ENCODE measurements at places on chromosomes 13 and 19. TPM values are rescaled to one million over a fixed set of nuclear protein-coding genes. Genes with fewer than 3 reads are reported as not detected.

FUT3 gene
- not detected for total RNA-seq

CDX2 gene
- not detected for total RNA-seq

MEIOSIN gene
- not detected for total RNA-seq

VAV1 gene
- total RNA-seq: not detected

SELENOV gene
- total RNA-seq: not detected

ZNF135 gene
- total RNA-seq: 0.46 TPM

NFIX gene
- total RNA-seq: 23.3 TPM

C2CD4C gene
- 0.20 TPM for total RNA-seq

ITGBL1 gene
- total RNA-seq: 43.0 TPM

B3GNT8 gene
- total RNA-seq: 2.1 TPM

SIGLEC10 gene
- not detected for total RNA-seq

SLC8A2 gene
- not detected for total RNA-seq

ACP7 gene
- 0.20 TPM for total RNA-seq

C19orf81 gene
- 0.63 TPM for total RNA-seq

FXYD3 gene
- total RNA-seq: not detected

SLC25A41 gene
- 0.07 TPM for total RNA-seq

C19orf38 gene
- total RNA-seq: not detected

CARD8 gene
- total RNA-seq: 92.5 TPM

Measured in pulmonary artery endothelial cell (primary cell).